Cerebellar nuclear complex (tissue), 1 donor: ENCODE measurements at places on chromosomes 7 and 10.

GRCh38 chr7:92276460-92276864 lies 30.7 kb downstream of the ANKIB1 start:
- no peak for DNase-seq

- no peak for DNase-seq
Observed at GRCh38 chr10:100043796-100044195, 34.0 kb upstream of the DNMBP start.

DNA sequence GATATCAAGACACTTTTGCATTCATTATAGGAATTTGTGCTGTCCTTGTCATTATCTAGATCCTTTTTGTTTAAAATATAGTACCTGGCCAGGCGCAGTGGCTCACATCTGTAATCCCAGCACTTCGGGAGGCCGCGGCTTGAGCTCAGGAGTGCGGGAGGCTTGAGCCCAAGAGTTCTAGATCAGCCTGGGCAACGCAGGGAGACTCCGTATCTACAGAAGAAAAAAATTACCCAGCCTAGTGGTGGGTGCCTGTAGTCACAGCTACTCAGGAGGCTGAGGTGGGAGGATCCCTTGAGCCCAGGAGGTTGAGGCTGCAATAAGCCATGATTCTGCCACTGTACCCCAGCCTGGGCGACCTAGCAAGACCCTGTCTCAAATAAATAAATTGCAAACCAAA lies 621 bp upstream of the MORN4 start:
- DNase-seq: no peak

- no peak for DNase-seq
Observed at GRCh38 chr10:122097935-122098334, 109.0 kb downstream of the TACC2 start.

GRCh38 chr7:139735466-139735865 lies 42.3 kb downstream of the HIPK2 start:
- DNase-seq: no peak

GRCh38 chr7:155305231-155305904 lies 7.7 kb downstream of the INSIG1 start:
- no peak for DNase-seq

GRCh38 chr7:84847038-84847437 lies 339.8 kb downstream of the SEMA3D start:
- DNase-seq: no peak

GRCh38 chr10:27558612-27559020 lies 54.5 kb downstream of the RAB18 start:
- no peak for DNase-seq

DNA sequence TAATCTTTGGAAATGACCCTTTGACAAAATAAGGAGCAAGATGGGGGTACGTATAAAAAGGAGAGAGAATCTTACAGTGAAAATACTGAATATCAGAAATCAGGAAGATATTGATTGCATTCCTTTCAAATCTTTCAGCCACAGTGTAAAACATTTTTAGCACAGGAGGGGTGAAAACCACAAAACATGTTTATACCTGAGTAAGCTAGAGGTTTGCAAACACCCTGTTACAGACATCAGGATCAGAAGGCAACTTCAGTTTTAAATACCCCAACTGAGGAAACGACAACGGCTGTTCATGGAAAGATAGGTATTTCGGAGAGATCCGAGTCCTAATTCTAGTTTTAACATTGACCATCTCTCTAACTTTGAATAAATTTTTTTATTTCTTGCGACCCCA lies 69.1 kb upstream of the ITGB1 start:
- no peak for DNase-seq

- DNase-seq: no peak
Observed at GRCh38 chr10:112226439-112227248, 43.1 kb upstream of the GPAM start.

DNA sequence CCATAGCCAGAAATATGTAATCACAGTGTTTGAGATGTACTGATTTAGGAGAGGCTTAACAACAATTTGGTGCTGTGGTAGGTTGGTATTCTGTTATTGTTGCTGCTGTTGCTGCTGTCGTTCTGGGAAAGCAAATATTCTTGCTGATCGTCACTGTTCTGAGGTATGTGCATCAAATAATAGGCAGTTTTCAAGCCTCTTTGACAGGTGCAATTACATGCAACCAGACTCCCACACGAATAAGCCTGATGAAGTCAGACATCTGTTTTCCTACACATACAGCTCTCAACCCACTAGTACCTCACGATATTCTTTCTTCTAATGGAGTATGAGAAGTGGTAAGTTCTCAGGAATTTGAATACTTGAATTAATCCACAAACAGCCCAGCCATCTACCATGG lies 46.7 kb upstream of the NRG3 start:
- DNase-seq: no peak

GRCh38 chr10:126062131-126063032 lies 166.0 kb downstream of the FANK1 start:
- no peak for DNase-seq

DNA sequence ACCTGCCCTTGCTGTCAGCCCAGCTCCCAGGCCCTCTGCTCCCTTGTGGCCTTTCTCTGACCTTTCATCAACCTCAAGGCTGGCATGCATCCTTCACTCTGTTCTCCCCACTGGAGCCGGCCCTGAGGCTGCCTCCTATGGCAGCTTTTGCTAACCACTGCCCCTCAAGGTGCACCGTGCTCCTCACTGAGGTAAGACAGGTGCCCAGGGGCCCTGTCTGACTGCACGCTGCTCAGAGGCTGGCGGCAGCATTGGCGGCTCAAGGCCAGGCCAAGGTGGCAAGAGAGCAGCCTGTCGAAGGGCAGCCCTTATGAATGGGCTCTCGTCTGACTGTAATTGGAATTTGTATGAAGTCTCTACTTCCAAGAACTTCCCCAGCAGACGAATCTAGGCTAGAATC lies 172.6 kb downstream of the ZNF248 start:
- DNase-seq: no peak

- DNase-seq: no peak
Observed at GRCh38 chr7:32427769-32428291, 62.4 kb downstream of the LSM5 start.

- no peak for DNase-seq
Observed at GRCh38 chr10:78411716-78412115, 378.1 kb downstream of the RPS24 start.

- DNase-seq: no peak
Observed at GRCh38 chr10:5817322-5818047, 4.3 kb upstream of the GDI2 start.

DNA sequence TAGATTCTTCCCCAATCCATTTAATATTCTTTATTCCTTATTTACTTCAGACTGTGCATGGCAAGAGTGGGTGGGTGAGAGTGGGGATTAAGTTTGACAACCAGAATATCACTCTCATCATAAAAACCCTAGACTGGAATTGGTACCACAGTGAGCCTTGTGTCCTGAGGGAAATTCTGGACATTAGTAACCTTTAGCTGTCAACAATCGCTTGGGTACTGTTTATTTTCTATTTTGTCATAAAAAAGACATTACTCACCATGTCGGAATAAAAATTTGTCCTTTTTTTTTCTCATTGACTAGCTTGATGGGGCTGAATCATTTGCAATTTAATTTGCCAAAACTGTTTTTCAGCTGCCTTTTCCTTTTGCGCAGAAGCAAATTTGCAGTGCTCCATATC lies 176.1 kb upstream of the SEMA3C start:
- DNase-seq: no peak

DNA sequence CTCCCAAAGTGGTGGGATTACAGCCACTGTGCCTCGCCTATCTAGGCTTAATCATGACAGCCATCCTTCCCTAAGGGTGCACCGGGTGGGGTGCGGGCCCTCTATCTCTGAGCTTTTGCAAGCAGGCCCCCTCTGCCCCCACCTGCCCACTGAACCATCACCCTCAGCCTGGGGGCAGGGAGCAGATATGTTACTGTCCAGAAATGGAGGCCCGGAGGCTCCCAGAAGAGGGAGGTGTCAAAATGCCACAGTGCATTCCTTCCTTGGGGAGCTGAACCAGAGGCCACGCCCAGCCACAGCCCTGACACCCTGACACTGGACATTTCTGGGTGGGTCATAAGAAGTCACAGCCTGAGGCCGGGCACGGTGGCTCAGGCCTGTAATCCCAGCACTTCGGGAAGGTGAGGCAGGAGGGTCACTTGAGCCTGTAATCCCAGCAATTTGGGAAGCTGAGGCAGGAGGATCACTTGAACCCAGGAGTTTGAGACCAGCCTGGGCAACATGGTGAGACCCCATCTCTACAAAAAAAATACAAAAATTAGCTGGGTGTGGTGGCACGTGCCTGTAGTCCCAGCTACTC lies 129.8 kb upstream of the TNRC18 start:
- DNase-seq: no peak

DNA sequence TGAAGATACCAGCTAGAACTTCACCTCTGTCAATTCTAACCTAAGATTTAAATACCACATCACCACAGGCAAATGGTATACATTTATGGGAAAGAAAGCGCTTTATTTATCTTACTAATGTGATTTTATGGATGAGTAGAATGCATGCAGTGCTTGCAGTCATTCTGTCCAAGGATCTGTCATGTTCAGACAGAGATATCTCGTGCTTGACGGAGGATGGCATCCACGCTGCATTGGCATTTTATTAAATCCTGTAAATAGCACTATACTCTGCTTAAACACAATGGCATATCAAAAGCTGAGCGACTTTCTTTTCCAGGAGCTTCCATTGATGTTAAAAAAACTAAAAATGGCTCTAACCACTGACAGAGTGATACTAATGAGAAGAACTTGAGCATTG lies 133.7 kb upstream of the CAV2 start:
- DNase-seq: no peak
